ENCODE measurements at places on chromosomes 6 and 20.
A peak's percentile ranks its signal among the peaks of the same experiment; 100 is the strongest.

DNA sequence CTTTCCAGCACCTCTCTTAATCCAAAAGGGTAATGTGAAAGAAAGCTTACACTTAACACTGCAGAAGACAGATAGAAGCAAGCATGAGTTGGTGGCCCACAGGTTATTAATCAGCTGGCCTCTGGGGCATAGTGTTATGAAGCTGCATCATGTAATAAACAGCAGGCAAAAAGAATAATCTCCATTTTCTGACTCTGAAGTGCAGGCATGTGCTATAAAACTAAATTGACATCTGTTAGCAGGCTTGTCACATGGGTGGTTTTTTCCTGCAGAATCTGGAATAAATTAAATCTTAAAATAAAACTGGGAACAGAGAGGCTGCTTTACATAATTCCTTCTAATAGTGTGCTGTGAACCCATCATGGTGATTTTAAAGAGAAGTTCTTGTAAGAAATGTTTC lies 73.3 kb downstream of the METTL24 start:
- no peak for DNase-seq

DNA sequence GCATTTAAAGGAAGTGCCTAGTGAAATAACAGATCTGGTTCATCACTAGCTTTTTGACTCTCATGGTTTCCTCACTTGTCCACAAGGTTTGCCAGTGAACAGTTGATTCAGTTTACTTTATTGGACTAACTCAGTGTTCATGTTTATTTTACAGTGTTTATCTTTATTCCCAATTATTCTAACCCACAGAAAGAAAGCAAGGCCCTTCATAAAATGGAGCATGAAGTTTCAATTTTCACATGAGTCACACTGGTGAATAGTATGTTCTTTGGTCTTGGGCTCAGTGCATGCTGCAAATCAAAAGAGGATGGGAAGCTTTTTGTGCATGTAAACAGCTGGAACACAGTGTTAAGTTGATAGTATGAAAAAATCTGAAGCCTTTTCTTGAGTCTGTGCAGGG lies 217.6 kb upstream of the HDDC2 start:
- no peak for DNase-seq

DNA sequence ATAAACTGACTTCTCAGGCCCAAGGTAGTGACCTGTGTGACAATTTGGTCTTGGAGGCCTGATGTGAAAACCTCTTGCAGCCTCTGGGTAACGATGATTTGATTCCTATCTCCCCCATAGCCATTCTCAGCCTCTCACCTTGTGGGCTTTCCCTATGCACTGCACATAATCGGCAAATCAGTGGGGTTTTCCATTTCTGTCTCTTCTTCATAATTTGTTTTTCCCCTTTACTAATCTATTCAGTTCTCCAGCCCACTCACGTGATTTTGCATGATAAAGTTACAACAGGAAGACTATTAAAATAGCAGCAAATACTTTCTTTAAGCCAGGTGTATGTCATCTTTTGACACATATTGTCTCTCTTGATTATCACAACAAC lies 893.7 kb downstream of the TFAP2A start:
- no peak for DNase-seq

GRCh38 chr20:14716351-14716801 lies 379.0 kb upstream of the FLRT3 start:
- DNase-seq: no peak

DNA sequence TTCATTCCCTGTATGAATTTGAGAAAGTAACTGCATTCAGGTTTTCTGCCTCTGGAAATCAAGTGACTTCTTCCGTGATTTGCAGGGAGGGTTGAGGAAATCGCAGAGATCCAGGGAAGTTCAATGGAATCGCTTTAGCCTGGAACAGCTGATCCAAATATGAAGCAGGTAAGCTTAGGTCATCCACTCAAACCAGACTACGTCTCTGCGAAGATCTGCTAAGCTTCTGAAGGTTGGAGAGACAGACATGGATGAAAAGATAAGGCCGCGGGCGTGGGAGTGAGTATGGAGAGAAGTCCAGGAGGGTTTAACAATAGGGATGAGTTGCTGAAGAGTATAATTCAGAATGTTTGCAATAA lies 34.2 kb upstream of the BTN3A2 start:
- peak; percentile 51 for DNase-seq

GRCh38 chr6:10400330-10400729 lies 14.5 kb downstream of the TFAP2A start:
- DNase-seq: no peak

All from SHP77 (cell line).